ENCODE measurements at places on chromosomes 2 and 18.

DNA sequence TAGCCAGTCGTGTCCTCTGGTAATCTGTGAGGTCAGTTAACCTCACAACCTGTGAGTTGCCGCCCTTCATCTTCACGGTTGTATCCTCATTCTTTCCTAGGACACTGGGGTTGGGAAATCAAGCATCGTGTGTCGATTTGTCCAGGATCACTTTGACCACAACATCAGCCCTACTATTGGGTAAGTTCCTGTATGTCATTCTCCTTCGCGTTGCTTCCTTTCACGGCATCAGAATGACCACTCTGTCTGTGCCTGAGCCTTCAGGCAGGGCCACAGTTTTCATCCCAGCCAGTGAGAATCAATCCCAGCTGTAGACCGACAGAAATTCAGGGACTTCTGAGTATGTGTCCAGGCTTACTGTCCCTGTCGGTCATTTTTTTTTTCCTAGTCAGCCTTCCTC lies 67.1 kb downstream of the RAB31 start:
- no peak for DNase-seq

DNA sequence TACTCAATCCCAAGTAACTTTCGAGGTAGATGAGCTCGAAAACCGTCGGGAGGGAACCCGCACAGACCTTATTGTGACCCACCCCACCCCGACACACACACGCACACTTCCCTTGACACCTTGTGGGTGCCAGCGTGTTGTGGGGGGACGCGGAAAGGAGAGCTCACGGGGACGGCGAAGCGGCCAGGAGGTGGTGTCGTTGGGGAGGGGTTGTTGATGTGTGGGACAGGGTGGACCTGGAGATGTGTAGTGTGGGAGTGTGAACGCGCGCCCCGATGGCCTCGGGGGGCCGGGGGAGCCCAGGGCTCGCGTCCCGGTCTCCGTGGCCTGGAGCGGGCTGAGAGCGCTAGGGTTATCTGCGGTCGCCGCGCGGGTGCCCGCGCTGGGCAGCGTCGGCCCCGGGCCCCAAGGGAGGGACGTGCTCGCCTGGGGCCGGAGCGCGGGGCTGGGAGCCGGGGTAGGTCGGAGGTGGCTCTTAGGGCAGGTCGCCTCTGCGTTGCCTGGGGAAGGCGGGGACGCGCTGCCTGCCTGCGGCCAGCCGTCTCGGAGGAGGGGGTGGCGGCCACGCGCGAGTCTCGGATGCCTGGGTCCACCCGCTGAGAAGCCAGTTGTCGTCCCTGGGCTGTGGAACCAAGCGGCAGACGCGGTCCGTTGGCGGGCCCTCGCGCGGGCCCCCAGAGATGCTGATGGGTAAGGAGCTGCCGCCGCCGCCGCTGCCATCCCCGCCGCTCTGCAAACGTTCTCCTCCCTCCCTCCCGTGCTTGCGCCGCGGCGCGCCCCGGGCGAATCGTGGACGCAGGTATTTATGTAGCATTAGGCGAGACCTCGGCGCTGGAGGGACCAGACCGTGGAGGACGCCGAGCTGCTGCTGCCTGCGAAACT lies 1.6 kb downstream of the KLHL29 start:
- DNase-seq, result no peak

DNA sequence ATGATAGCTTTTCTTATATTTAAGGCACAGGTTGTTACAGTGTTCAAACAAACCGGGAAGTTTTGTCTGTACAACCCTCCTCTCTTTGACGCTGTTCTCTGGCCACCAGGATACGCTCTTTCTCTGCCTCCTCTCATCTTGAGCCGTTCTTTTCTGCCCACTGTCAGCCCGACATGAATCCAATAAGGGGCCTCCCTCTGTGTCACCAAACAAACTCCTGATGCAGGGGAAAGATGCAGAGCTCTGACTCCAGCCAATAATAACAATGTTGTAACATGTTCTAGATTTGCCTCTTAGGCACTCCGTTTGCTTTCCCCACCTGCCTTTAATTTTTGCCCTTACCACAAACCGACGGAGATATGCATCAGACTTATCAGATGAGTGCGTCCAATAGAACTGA lies 449.3 kb downstream of the SLC4A3 start:
- DNase-seq, result no peak

- DNase-seq, result no peak
These were observed 156.2 kb downstream of the HRH4 start for GRCh38 chr18:24616653-24617052.

DNA sequence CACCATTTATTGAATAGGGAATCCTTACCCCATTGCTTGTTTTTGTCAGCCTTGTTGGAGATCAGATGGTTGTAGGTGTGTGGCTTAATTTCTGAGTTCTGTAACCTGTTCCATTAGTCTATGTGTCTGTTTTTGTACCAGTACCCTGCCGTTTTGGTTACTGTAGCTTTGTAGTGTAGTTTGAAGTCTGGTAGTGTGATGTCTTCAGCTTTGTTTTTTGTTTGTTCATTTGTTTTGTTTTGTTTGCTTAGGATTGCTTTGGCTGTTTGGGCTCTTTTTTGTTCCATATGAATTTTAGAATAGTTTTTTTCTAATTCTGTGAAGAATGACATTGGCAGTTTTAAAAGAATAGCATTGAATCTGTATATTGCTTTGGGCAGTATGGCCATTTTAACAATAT lies 12.7 kb downstream of the GKN2 start:
- no peak for DNase-seq

DNA sequence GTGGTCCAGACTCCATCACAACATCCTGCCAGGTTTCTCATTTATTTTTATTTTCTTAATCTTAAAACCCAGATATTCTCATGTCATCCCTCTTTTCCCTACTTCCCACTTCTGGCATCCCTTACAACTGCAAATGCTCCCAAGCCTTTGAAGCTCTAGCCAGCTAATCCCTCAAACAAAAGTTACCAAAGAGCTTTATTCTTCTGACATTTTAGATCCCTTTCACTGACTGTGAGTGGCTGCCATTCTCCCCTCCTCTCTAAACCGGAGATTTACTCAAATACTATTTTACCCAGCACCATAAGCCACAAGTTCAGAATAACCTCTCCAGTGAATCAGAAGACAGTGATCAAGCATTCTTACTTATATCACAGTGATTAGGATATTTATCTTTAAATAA lies 569.0 kb upstream of the SYT4 start:
- DNase-seq, result no peak

DNA sequence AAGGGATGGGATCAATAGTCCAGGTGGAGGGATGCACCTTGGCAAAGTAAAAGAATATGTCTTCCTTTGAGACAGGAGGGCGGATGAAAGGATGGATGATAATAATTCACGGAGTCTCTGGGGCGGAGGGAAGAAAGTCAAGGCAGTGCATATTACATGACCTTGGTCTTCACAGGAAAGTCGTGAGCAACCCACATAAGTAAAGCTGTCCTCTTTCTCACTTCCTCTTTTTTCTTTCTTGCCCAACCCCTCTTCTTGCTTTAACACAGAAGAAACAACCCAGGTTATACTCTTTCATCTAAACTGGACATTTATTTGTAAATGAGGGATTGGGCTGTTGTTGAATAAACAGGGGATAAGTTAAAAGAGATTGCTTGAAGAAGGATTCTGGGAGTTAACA lies 168.7 kb upstream of the SKOR2 start:
- no peak for DNase-seq

GRCh38 chr2:114316532-114317300 lies 125.7 kb upstream of the DPP10 start:
- DNase-seq, result no peak

- DNase-seq, result no peak
These were observed 10.7 kb upstream of the TAF1B start for GRCh38 chr2:9832586-9832985.

GRCh38 chr2:20561637-20562454 lies 89.1 kb downstream of the HS1BP3 start:
- DNase-seq, result peak; percentile 31

DNA sequence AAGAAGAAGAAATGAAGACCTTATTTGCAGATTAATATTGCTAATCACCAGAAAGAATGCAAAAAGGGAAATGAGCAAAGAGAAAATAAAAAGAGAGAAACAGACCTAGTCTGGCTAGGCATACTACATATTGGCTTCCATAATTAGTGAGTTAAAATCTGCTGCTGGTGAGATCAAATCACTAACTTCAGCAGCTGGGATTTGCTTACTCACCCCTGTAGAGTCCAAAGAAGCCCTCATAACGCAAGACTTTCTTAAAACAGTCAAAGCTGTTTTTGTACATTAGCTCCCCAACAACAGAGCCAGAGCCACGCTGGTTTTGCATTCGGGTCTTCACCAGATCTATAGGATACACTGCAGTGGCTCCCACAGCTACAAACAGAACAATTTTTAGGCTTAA lies 80.9 kb downstream of the SLC25A12 start:
- no peak for DNase-seq

DNA sequence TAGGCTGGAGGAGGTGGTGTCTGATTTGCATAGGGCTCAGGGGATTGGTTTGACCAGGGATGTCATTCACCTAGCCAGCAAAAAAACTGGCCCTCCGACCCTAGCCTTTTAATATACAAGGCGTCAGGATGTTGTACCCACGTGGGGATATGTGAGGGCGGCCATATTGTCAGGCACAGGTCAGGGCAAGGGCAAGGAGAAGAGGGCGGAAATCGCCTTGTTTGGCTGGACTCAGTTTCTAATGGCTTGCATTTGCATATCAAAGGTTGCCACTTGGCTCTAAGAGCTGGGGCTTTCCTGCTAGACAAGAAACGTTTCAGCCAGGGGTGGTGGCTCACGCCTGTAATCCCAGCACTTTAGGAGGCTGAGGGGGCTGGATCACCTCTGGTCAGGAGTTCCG lies 24.9 kb upstream of the PDCL3 start:
- DNase-seq, result no peak

DNA sequence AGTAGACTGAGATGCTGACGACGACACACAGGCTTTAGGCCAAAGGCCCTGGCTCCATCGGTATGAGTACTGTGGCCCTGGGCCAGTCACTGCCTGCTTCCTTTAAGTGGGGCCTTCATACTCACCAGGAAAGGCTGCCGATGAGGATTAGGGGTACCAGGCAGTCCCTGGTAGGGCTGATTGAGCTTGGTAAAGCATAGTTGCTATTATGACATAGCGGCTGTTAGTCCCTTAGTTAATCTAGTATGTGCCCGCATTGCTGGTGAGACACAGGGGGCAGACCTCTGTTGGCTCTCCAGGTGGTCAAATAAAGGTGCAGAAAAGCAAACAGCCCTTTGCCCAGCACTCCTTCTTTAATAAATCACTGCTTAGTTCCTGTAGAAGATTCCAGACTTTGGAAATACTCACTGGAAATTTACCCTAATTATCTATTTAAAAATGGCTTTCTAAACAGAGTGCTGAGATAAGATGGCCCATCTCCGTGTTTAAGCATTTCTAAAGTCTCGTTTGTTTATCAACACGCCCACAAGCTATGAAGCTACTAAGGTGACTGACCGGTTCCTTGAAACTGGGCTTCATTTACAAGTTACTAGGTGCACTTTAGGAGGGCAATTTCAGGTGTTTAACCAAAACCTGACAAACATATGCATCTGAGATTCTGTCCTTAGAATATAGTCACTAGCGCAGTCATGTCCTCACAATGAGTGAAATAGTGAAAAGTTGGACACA lies 8.7 kb upstream of the BIN1 start:
- DNase-seq, result no peak

DNA sequence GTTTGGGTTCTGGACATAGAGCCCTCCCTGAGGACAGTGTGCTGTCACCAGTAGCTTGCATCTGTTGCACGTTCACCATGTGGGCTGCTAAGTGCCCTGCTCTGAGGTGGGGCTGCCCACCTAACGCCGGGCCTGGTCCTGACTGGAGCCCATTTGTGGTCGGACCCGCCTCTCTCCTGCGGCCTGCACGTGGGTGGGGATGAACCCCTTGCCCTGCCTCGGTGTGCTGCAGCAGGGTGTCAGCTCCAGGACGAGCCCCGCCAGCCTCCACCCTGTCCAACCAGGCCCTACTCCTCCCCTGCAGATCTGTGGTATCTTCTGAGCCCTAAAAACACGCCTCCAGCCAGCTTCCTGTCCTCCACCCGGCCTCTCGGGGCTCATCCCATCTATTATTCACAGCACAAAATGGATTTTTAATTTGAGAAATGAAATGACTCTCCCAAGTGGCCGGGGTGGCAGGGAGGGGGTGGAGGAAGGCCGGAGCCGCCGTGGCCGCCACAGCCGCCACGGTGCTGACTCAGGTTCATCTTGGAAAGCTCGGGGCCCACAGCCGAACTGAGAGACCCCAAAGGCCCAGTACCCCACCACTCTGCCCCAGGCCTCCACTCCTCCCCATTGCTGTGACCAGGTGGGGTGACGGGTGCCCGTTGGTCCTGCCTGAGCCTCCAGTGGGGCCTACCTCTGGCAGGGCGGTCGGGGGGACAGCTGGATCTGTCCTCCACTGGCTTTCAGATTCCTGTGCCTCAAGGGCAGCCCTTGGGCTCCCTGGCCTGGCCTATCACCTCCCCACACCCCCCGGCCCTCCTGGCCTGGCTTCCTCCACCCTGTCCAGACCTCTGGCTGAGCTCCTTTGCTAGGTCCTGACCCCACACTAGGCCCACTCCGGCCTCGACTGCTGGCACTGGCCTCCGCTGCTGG lies 2.8 kb upstream of the ECEL1 start:
- DNase-seq, result no peak

- DNase-seq, result no peak
These were observed 26.7 kb downstream of the LIMS1 start for GRCh38 chr2:108560895-108561530.

GRCh38 chr18:63439334-63439733 lies 17.1 kb upstream of the VPS4B start:
- DNase-seq, result no peak

GRCh38 chr2:230895536-230896345 lies 29.3 kb downstream of the GPR55 start:
- DNase-seq, result no peak

- DNase-seq, result peak; percentile 7
These were observed 10.3 kb upstream of the FTCDNL1 start for GRCh38 chr2:199861132-199861774.

- no peak for DNase-seq
These were observed 1647.4 kb upstream of the PIK3C3 start for GRCh38 chr18:40307627-40308026.

DNA sequence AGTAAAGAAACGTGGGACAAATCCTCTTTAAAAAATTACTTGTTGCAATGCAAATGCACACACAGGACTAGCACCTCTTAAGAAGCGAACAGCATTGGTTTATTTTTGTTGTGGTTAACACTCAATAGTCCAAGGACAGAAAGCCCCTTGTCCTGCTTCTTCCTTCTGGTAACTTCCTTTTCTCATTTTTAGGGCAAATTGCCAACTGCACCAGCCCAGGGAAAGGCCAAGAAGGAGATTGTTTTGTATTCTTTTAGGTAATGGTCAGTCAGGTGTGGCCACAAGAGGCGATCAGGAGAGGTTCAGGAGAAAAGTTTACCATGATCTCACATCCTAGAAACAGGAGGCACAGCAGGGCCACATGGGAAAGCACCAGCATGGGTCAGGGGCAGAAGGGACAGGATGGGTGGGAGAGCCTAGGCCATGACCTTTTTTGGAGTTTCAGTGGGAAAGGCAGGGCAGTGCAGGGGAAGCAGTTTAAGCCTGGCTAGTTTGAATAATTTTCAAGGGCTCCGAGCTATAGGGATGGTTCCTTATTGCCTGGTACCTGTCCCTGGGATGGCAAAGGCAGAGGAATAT lies 73.0 kb downstream of the CHRNA1 start:
- DNase-seq, result no peak

GRCh38 chr2:27885234-27885633 lies 5.0 kb downstream of the RBKS start:
- no peak for DNase-seq

Data from epithelial cell of proximal tubule (primary cell).